Caco-2 (cell line): ENCODE measurements at places on chromosomes 6 and 20.

DNA sequence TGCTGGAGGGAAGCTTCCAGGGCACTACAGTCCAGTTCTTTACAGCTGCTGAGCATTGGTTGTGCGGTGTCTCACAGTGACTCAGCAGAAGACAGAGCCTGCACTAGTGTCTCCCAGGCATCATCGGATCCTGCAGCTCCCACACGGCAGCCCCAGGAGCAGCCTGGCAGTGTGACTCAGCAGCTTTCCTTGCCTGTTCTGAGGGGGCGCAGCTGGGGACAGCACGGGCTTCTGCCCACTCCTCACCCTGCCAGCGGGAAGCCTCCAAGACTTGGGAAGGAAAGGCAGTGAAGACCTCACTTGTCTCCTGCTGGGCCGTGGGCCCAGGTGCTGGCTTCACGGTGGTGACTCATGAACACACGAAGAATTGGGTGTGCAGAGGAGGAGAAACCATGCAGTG lies 165.4 kb downstream of the SYNDIG1 start:
- DNase-seq, result no peak

- no peak for DNase-seq
These were observed 436.8 kb downstream of the HAO1 start for GRCh38 chr20:7503501-7503900.

- DNase-seq, result no peak
These were observed 411.5 kb downstream of the TENT5A start for GRCh38 chr6:81340946-81341345.

- DNase-seq, result no peak
These were observed 112.6 kb upstream of the AFDN start for GRCh38 chr6:167714152-167714551.

- peak; percentile 72 for DNase-seq
These were observed 37.1 kb downstream of the CD109 start for GRCh38 chr6:73732845-73733675.

GRCh38 chr6:16049168-16049567 lies 79.7 kb upstream of the MYLIP start:
- no peak for DNase-seq

DNA sequence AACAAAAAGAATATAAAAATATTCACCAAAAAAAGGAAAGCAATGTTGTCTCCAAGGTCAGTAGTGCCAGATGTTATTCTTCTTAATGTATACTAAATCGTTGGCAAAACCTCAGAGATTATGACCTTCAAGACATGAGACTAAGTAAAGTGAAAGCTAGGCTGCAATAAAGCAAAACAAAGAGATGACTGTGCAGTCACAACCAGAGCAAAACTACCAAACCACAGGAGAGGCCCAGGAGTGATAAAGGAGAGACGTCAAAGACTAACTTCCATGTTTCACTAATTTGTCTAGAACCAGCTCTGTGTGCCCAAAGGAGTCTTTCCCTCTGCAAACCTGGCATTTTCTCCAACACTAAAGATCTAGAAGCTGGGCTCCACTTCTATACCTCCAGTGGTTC lies 155.9 kb upstream of the POU3F2 start:
- DNase-seq, result no peak
